Progenitor cell of endocrine pancreas (in vitro differentiated cells): ENCODE measurements at places on chromosomes 12 and 14. TPM values are rescaled to one million over a fixed set of nuclear protein-coding genes. Genes with fewer than 3 reads are reported as not detected.

The LALBA gene
- total RNA-seq: not detected in 2 replicates

The ANKS1B gene
- total RNA-seq: 10.1 and 14.0 TPM in 2 replicates

The SDSL gene
- total RNA-seq: 14.0 and 17.2 TPM in 2 replicates

The GARIN6 gene
- not detected in 2 replicates for total RNA-seq

The ALDH6A1 gene
- total RNA-seq: 55.4 and 57.3 TPM in 2 replicates

The RD3L gene
- total RNA-seq: not detected in 2 replicates

The DHRS1 gene
- total RNA-seq: 33.4 and 34.4 TPM in 2 replicates

The BRMS1L gene
- 11.6 and 13.1 TPM in 2 replicates for total RNA-seq

The WNT5B gene
- 8.9 and 10.1 TPM in 2 replicates for total RNA-seq

The PARP2 gene
- 32.2 and 35.6 TPM in 2 replicates for total RNA-seq

The CLEC7A gene
- not detected in 2 replicates for total RNA-seq

The SLC22A17 gene
- 26.2 and 29.3 TPM in 2 replicates for total RNA-seq

The DCN gene
- total RNA-seq: 0.55 TPM in 1 of 2 replicates, not detected in the other

The PZP gene
- 0.24 and 0.29 TPM in 2 replicates for total RNA-seq

The HSPB8 gene
- total RNA-seq: 37.9 and 38.7 TPM in 2 replicates

The IL26 gene
- total RNA-seq: not detected in 2 replicates

The PSMD9 gene
- total RNA-seq: 33.5 and 38.8 TPM in 2 replicates

The BATF gene
- total RNA-seq: 0.55 TPM in 1 of 2 replicates, not detected in the other

The KRT2 gene
- total RNA-seq: not detected in 2 replicates

The NRL gene
- 2.3 and 2.8 TPM in 2 replicates for total RNA-seq

The EGLN3 gene
- total RNA-seq: 8.3 and 9.5 TPM in 2 replicates

The DUSP16 gene
- total RNA-seq: 67.5 and 74.6 TPM in 2 replicates

The TGFB3 gene
- total RNA-seq: 10.3 and 11.7 TPM in 2 replicates

The RBM25 gene
- 133 and 135 TPM in 2 replicates for total RNA-seq
